ENCODE measurements at places on chromosomes 3 and 15. TPM values are rescaled to one million over a fixed set of nuclear protein-coding genes. Genes with fewer than 3 reads are reported as not detected.
A peak's percentile ranks its signal among the peaks of the same experiment; 100 is the strongest.

- DNase-seq, result peak; percentile 29
These were observed 125.8 kb downstream of the PGPEP1L start for GRCh38 chr15:98881526-98882520.

DNA sequence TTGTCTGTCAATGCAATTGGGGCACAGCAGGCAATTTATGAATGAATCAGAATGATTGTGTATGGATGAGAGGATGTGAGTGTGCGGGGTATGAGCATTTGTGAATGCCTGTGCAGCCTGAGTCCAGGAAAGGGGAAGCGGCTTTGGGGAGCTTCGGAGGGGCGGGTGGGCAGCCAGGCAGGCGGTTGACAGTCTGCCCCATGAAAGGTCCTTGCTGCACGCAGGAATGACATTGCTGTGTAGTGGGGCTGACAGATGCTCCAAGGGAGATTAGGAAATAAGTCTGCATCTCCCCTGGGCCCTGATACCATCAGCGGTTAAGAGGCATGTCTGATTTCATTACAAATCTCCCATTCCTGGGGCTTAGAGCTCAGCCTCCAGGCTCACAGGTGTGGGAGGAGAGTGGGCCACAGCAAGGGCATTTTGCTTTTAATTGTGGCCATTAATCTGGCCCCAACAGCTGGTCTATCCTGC lies 26.4 kb upstream of the TSPAN3 start:
- DNase-seq, result no peak

DNA sequence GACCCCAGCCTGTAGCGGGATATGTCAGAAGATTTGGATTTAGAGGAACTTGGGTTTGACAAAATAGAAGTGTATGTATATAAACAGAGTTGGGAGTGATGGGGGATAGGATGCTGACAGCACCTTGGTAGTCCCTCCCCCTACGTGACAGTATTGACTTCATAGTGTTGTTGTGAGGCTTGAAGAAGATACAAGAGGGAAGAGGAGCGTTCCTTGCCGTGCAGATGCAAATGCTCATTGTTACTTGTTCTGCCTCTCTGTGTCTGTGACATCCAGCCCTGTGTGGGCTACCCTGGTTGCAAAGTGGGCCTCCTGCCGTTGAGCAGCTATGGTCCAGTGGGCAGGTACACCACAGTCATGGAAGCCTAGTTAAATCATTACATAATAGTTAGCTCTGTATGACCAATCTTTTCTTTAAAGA lies 45.0 kb downstream of the SMAD3 start:
- DNase-seq, result peak; percentile 61

DNA sequence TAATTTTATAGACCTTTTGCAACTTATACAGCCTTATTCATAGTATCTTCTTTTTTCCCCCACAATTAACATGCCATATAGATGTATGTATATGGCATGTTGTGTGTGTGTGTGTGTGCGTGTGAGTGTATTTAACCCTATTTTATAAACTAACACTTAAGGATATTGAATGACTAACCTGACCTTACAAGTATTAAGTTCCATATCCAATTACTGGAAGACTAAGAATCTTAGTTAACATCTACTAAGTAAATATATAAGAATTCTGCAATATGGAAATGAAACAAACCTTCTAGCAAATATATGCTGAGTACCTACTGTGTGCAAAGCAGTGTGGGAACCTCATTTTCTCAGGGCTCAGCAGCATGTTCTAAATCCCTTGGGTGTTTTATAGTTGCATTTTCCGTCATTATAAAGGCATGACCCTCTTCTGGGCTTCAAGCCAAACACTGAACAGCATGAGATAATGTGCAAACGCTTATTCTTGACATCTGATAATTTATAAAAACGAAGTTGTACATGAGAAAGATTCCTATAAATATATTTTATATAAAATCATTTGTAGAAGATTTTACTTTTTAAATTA lies 105.5 kb downstream of the NLGN1 start:
- no peak for DNase-seq

- no peak for DNase-seq
These were observed 298.3 kb upstream of the GPR149 start for GRCh38 chr3:154728285-154728684.

- DNase-seq, result no peak
These were observed 28.9 kb upstream of the BHLHE40 start for GRCh38 chr3:4950351-4950784.

GRCh38 chr3:64213962-64214379 lies 11.3 kb downstream of the PRICKLE2 start:
- peak; percentile 71 for DNase-seq

DNA sequence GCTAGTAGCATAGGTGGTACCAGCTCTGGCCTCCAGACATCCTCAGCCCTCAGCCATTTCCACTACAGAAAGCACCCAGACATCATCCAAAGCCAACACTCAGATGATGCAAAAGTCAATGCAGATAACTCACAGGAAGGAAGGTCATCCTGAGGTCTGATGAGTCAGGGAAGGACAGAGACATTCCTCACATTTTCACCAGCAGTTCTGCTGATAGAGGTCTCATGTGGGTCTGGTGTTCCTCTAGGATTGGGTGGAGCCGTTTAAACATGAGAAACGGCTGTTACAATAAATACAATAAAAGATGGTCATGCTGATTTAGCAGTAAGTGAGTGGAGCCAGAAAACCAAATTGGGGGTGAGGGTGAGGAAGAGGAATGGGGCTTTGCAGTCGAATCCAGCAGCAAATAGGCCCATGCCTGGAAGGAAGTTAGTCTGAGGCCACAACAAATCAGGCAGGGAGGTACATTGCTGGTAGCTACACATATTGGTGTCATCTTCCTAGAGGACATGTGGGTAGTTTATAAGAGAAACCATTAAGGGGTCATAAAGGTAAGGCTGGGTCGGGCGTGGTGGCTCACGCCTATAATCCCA lies 33.3 kb upstream of the FLNB start:
- no peak for DNase-seq

- peak; percentile 27 for DNase-seq
These were observed 675 bp downstream of the RBM15B start for GRCh38 chr3:51391566-51392354.

DNA sequence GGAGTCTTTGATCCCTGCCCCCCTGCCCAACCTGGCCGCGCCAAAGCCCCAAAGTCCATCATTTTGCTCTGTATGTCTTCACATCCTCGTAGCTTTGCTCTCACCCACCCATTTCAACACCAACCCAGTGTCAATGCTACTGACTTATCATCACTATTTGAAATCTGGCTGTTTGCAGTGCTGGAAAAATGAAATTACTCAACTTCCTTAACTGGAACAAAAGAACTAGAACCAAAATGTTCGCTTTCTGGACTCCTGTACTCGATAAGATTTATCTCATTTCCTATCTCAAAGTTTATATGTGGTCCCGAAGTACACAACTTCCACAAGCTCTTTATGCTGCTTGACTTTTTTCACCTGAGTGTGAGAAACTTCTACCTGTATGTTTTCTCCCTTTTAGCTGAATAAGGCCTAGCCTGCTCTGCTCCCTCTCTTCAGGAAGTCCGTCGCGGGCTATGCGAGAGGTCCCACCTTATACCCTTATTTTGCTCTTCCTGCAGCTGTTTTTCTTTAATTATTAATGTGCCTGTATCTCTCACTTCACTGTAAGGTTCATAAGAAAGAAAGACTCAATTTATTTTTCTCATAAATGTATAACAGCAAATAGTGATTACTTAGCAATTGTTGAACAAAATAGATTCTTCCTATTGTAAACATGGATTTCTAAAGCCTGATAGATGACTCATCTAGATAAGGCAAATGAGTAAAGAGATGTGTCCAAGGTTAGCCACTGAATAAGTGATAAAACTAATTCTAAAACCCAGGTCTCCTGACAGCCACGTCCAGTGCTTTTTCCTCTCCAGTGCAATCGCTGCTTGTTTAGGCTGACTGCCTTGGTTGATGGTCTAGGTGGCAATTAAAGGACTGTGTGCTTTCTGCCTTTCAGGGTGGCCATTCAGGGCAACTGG lies 464.1 kb upstream of the TPRG1 start:
- DNase-seq, result no peak

- no peak for DNase-seq
These were observed 48.3 kb downstream of the SERP1 start for GRCh38 chr3:150497956-150498355.

- no peak for DNase-seq
These were observed 55.9 kb downstream of the NGLY1 start for GRCh38 chr3:25727316-25727715.

DNA sequence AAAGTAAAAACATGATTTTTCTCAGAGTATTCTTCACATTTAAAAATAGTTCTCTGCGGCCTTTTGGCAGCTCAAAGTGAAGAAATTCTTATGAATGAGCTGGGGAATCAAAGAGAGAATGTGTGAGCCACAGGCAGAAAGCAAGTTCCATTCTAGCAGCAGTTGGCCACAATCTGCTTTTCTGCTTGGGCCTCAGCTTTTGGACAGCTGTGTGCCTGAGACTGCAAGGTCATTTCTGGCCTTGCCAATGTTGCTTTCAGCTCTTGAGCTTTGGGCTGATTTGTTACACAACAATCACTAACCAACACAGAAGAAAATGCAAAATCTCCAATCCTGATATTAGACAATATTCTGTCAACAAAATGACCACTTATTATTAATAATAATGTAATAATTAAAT lies 14.4 kb upstream of the TM4SF4 start:
- DNase-seq, result no peak

- no peak for DNase-seq
These were observed 266.5 kb upstream of the CCDC54 start for GRCh38 chr3:107110596-107111305.

The LEKR1 gene
- total RNA-seq, result 7.1 TPM

The C3orf52 gene
- total RNA-seq, result 62.9 TPM

The CMSS1 gene
- total RNA-seq, result 12.0 TPM

The SMCO1 gene
- not detected for total RNA-seq

The ARRDC4 gene
- total RNA-seq, result 81.7 TPM

The TBCCD1 gene
- 21.8 TPM for total RNA-seq

The IL5RA gene
- total RNA-seq, result not detected
